ENCODE measurements at places on chromosomes 3 and 15.

DNA sequence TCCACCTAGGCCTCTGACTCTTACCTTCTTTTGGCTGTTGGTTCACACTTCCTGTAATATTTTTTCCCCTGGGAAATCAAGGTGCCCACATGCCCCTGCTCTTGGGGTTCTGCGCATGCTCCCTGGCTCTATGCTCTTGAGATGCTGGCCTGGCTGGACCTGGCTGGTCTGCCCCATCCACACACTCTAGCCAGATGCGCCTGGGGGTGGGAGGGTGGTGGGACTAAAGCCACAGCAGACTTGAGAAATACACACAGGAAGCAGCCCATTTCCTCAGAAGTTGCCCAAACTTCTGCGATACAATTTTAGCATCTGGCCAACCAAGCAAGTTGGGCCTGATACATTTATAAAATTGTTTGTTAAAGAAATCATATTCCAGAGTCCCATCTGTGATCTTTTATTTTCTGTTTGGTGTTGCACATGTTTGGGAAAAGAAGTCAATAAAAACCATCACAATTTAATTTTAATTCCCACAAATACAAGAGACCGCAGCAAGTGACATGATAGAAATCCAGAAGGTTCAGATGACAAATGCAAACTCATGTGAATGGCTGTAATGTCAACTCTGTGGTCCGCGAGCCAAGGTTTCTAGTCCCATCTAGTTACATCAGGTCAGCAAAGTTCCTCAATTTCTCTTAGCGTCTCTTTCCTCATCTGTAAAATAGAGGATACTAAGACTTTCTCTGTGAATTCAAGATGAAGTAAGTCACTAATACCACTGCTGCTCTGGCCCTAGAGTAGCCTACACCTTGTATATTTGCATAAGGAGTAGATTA lies 55.9 kb upstream of the MEF2A start:
- DNase-seq: no peak

GRCh38 chr3:24683633-24684384 lies 189.2 kb upstream of the THRB start:
- DNase-seq: peak; percentile 61

DNA sequence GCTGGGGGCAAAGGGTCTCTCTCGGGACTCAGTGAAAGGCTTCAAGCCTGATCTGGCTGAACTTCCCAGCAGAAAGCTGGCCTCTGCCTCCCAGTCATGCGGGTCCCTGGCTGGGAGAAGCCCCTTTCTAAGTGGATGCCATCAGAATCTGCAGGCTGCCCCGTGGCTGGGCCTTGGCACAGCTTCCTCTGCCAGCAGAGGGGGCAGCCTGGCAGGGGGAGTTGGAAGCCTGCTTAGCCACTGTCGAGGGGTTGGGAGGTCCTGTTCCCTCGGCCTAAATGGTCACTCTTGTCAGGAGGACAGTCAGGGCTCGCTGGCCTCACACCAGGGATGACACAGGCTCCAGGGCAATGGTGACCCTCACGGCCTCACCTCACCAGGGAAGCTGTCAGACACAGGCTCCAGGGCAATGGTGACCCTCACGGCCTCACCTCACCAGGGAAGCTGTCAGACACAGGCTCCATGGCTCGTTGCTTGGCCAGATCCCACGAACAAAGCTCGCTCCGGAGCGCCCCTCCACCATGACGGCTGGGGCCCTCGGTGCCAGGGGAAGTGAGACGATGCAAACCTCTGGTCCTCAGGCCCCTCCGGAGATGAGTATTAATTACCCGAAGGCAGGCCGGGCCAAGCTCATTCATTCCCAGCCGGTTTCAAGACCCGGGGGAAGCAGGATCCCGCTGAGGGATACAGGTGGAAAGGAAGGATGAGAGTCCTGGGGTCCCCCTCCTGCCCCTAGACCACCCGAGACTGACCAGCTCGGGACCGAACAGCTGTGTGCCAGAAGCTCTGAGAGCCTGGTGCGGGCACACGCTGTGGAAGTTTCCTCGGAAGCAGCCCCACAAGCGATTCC lies 151.0 kb downstream of the CHSY1 start:
- DNase-seq: no peak

DNA sequence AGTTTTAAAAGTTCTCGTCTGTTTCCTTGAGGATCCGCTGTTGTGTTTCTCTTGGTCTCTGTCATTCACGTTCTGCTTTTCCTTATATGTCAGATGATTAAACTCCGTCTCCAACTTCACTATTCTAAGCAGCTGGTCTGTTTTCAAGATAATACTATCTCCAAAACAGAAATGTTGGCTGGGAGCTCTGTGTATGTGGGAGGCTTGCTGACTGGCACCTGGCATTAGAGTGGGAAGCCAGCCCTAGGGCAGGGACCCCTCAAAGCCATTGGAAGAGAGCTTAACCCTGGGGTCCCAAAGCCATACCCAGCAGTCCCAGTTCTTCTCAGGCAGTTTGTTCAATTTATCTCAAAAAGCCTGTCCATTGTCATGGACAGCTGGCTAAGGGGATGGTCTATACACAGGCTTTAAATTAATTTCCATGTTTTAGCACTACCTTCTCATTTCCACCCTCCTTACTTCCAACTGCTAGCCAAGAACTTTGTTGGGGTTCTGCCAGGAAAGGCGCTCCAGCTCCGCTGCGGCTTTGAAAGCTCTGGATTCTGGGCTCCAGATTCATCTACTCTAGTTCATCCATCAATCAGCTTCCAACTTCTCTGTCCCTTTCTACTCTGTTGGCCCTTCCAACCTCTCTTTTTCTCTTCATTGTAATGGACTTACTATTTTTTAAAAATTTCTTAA lies 9.2 kb downstream of the BTBD1 start:
- DNase-seq: no peak

DNA sequence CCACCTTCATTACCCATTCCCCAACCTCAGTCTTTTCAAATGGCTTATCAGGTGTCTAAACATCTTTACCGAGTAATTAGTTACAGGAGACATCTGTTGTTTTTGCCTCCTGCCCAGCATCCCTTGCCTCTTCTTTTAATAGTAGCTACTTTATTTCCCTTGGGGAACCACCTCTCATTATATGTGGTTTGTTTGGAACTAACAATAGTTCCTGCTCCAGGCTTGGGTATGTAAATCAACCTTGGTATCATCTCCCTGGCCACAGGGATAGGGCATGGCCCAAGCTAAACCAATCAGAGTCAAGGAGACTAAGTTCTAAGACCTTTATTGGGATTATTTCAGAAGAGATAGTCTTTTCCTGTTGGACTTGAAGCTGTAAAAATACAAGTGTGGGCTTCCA lies 76.6 kb downstream of the ETV5 start:
- DNase-seq: no peak

GRCh38 chr3:140597364-140597763 lies 80.5 kb upstream of the TRIM42 start:
- DNase-seq: no peak

DNA sequence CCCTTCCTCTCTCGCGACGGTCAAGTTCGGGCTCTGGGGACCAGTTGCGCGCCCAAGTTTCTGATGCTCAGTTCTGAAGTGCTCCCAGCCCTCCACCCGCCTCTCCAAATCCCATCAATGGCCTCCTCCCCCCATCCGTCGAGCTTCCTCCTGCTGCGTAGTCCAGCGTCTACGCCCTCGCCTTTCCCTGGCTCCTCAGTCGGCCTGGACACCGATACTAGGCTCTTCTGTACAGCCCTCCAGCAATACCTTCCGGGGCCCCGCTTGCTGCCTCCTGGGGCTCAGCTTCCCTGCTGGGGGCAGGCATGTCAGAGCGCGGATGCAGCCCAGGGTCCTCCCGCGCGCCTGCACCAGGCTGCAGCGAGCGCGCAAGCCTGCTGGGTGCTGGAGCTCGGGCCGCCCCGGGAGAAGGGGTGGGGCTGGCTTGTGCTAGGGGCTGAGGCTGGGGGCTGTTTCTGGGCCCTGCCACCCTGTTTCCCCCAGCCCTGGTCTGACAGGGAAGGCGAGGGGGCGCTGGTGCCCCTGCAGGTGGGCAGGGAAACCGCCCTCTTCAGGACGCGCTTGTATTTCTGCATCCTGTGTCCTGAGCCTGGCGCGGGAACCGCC lies 353.3 kb upstream of the SUCLG2 start:
- DNase-seq: no peak

GRCh38 chr3:142088522-142088921 lies 60.8 kb downstream of the TFDP2 start:
- DNase-seq: no peak

DNA sequence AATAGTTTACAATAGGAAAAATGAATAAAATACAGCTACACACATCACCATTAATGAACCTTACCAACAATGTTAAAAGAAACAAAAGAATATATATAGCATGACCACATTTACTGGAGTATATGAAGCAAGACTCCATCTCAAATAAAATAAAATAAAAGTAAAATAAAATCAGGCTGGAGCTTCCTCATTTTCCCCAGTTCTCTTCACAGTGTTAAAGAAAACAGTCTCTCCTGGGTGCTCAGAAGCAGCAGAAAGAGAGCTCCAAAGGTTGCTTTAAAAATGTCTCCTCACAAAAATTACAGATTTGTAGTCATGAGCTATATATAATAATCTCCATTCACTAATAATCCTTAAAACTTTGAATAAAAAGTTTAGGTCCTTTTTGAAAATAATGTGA lies 48.8 kb downstream of the PIK3CB start:
- DNase-seq: no peak
